ENCODE measurements at places on chromosomes 1 and 21.
A peak's percentile ranks its signal among the peaks of the same experiment; 100 is the strongest.

DNA sequence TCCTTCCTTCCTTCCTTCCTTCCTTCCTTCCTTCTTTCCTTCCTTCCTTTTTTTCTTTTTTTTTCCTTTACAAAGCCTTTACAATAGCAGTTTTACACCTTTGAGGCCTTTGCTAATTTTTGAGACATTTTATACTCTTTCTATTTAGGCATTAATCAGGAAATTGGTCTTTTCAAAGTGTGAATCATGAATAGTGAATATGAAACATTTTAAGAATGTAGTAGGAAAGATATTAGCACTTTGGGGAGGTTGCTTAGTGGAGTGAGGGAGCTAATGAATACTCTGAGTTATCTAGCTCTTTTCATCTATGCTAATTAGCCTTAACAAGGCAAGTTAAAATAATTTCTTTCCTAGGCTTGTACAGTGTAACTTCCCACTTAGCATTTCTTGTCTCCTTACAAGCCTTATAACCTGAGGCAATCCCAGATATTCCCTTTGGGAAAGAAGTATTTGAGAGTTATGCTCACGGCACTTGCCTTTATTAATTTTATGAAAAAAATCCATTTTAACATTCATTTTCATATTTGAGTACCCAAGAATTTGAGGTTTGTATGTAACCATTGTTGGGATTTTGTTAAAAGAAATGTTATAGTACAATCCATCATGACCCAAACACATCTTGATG, 122.6 kb downstream of the NTNG1 start:
- DNase-seq = no peak

GRCh38 chr21:15837645-15838044, 107.9 kb downstream of the USP25 start:
- no peak for DNase-seq

DNA sequence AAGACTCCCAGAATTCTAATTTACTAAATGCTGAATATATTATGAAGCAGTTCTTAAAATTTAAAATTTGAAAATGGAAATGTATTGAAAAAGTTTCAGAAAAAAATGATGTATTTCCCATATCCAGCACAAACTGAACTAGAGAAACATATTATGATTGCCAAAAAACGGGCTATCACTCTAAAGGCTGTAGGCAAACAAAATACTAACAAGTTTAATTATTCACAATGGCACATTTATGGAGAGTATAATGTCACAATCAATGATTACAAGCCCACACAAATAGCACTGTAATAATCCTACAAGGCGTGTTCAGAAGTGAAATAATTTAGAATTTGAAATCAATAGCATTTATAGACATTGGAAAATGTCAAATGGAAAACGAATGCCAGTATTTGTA, 531.3 kb downstream of the PTBP2 start:
- no peak for DNase-seq

GRCh38 chr1:179910934-179911333, 28.8 kb downstream of the TOR1AIP1 start:
- no peak for DNase-seq

GRCh38 chr1:33634806-33635205, 162.4 kb downstream of the ZSCAN20 start:
- peak; percentile 8 for DNase-seq

DNA sequence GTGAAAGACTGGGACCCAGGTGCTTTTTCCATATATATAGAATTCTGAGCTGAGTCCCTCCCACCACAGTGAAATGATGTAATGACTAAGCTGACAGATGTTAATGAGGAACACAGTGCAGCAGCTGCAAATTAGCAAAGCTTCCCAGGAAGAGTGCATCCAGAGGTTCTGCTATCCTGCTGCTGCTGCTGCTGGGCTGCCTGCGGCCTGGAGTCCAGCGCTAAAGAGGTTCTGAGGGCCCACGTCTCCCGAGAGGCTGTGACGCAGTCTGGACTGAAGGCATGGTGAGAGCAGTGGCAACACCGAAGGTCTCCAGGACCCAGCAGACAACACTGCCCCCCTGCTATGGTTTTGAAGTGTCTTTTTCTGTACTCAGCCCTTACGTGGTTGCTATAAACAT, 63.9 kb downstream of the URB2 start:
- DNase-seq = no peak

- peak; percentile 85 for DNase-seq
Measured at GRCh38 chr1:178684542-178685000, 40.5 kb upstream of the RALGPS2 start.

- DNase-seq = no peak
Measured at GRCh38 chr1:3387401-3387800, 67.1 kb upstream of the ARHGEF16 start.

DNA sequence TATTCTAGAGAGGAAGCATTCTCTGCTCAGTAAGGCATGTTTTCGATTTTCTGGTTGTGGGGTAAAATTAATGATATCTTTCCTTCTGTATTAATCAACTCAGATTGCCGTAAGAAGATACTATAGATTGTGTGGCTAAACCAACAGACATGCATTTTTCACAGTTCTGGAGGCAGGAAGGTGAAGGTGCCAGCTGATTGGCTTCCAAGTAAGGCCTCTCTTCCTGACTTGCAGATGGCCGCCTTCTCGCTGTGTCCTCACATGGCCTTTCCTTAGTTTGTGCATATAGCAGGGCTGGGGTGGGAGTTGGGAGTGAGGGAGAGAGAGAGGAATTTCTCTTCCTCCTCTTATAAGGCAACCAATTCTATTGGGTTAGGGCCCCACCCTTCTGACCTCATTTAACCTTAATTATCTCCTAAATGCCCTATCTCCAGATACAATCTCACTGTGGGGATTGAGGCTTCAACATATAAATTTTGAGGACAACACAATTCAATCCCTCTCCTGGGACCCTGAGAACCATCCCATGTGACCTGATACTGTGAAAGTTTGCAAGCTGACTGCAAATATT, 52.3 kb upstream of the MRPS6 start:
- no peak for DNase-seq

- peak; percentile 59 for DNase-seq
Measured at GRCh38 chr1:119549719-119550132, 42.7 kb downstream of the HSD3B1 start.

DNA sequence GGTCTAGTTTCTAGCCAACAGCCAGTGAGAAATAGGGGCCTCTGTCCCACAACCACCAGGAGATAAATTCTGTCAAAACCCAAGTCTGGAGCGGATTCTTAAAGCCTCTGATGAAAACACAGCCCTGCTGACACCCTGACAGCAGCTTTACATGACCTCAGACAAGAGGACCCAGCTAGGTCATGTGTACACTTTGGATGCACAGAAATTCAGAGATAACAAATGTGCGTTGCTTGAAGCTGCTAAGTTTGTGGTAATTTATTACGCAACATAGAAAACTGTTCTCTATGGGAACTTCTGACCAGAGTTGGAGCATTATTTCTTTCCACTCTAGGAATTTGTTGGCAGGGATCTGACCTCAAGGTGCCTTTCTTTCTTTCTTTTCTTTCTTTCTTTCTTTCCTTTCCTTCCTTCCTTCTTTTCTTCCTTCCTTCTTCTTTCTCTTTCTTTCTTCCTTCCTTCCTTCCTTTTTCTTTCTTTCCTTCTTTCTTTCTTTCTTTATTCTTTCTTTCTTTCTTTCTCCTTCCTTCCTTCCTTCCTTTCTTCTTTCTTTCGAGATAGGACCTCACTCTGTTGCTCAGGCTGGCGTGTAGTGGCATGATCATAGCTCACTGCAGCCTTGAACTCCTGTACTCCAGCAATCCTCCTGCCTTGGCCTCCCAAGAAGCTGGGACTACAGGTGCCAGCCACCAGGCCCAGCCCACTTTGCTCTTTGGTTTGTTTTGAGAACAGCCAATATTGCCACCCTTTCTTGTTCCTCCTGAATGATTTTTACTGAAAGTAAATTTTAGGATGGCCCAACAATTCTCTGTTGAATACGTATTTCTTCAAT, 14.9 kb upstream of the HMGCS2 start:
- no peak for DNase-seq

DNA sequence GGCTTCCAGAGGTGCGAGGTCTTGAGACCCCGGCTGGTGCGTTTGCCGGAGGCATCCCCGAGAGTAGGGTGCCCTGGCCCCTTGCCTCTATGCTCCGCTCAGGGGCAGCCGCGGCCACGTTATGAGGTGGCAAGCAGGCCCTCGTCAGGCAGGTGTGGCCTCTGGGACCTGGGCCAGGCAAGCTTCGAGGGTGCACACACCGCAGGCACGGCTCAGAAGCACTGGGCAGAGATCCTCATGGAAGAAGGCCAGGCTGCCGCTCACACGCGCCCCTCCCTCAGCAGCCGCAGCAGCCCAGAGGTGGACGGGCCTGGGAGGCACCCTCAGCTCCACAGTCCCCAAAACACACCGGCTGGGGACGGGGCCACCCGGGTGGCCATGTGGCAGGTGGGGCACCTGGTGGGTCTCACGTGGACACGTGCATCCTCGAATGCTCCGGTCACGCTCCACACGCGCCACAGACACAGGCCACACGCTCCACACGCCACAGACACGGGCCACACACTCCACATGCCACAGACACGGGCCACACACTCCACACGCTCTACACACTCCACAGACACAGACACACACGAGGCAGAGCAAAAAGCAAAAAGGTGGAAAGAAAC, 6.5 kb downstream of the SDF4 start:
- no peak for DNase-seq

- no peak for DNase-seq
Measured at GRCh38 chr1:160639652-160640051, 7.2 kb downstream of the SLAMF1 start.

- DNase-seq = no peak
Measured at GRCh38 chr1:38672692-38673091, 186.9 kb downstream of the RRAGC start.

- DNase-seq = peak; percentile 58
Measured at GRCh38 chr1:160428655-160429054, 28.3 kb downstream of the VANGL2 start.

DNA sequence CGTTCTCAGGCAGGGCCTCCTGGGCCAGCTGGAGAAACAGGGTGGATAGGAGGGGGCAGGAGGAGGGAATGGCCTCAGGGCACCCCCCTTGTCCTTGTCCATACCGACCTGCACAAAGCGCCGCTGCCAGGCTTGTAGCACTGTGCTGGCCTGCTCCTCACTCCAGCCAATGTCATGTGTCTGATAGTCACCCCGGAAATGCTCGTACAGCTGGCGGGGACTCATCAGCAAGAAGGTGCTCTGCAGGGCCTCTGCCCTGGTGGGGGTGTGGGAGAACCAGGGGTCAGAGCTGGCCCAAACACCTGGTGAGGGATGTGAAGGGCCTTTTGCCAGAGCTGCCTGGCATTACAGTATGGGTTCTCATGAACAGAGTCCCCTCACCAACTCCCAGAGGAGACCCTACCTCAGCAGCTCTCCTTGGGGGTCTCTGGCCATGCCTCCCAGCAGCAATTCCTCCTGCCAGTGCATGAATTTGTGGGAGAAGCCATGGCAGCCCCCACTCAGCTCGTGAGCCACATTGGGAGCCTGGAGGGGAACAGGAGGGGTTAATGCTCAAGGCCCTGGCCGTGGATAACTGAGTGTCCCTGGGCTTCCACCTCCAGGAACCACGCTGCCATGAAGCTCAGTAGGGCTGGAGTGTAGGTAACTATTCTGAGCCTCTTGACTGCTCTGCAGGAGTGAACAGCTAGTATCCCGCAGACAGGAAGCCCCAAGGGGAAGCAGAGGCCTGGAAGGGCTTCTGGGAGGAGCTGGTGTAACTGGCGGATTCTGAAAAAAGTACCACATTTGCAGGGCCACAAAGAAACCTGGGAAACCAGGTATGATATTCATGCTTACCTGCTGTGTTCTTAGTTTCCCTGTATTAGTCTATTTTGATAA, 13.3 kb downstream of the PTCH2 start:
- DNase-seq = no peak

GRCh38 chr21:33157303-33157702, 72.4 kb upstream of the IFNAR2 start:
- DNase-seq = no peak

DNA sequence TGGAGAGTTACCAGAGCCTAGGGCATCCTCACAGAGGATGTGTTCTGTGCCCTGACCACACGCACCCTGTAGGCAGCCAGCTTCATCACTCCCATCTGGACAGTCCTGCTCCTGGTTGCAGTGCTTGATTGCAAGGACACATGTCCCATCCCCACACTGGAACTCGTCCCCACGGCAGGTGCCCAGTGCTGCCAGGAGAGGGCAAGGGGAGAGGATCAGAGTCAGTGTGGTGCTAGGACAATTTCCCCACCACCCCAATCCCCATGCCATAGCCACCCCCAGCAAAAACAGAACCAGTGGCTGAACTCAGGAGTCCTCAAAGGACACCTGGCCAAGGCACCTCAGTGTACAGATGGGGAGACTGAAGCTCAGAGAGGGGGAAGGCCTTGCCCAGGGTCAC, 37.2 kb upstream of the MAGOH start:
- DNase-seq = no peak

DNA sequence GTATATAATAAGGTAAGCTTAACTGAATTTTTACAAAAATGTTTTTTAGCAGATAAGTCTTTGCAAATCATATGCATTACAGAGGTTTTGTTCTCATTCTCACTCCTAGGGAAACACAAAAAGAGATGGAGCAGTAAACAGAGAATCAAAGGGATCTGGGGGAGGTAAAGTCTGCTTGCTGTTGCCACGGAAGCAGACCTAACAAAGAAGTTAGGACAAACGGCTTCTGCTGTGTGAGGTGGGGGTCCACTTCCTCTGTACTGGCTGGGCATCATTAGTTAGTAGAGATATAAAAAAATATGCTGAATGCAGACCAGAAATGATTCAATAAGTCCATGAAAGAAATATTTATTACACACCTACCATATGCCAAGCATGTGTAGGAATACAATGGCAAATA, 34.2 kb downstream of the GJA5 start:
- DNase-seq = no peak

GRCh38 chr1:5992814-5993555, 760 bp upstream of the NPHP4 start:
- peak; percentile 7 for DNase-seq

GRCh38 chr1:173064011-173064410, 13.3 kb upstream of the TNFSF18 start:
- no peak for DNase-seq

- DNase-seq = no peak
Measured at GRCh38 chr1:29576510-29576909, 340.2 kb downstream of the PTPRU start.

GRCh38 chr1:39497585-39497984, 6.1 kb downstream of the BMP8A start:
- DNase-seq = no peak

DNA sequence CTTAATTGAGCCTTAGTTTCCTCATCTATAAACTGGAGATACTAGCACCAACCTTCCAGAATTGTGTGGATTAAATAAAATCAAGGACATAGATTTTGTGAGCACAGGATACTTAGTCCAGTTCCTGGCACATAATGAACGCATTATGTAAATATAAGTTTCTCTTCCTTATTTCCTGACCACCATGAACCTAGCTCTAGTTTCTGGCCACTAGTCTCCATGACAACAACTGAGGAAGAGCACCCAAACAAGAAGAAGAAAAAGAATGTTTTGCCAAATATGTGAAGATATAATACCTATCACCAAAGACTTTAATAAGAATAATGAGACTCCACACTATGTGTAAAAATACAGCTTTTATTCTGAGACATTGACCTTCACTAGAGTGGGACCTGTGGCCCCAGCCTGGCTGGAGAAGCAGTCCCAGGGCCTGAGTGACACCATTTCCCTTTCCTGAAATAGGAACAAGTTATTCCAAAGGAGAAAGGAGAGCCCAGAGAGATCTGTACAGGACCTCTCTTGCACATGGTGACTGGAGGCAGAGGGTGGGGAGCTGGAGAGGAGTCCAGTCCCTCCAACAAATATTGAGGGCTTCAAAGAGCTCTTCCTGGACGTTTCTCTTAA, 940 bp upstream of the USF1 start:
- no peak for DNase-seq
